ENCODE measurements at places on chromosomes 13 and 19. TPM values are rescaled to one million over a fixed set of nuclear protein-coding genes. Genes with fewer than 3 reads are reported as not detected.

Gene TNNT1
- not detected for polyA plus RNA-seq

Gene GZMM
- polyA plus RNA-seq, result 15.8 TPM

Gene NLRP5
- polyA plus RNA-seq, result not detected

Gene ZNF665
- polyA plus RNA-seq, result 8.2 TPM

Gene FAM83E
- polyA plus RNA-seq, result not detected

Gene CEBPA
- polyA plus RNA-seq, result 0.15 TPM

Data from IgD-negative memory B cell (primary cell).